ENCODE measurements at places on chromosomes 1 and 21. TPM values are rescaled to one million over a fixed set of nuclear protein-coding genes. Genes with fewer than 3 reads are reported as not detected.

Gene SLC26A9
- not detected for total RNA-seq

Gene STMN1
- 699 TPM for total RNA-seq

Gene FCRL1
- total RNA-seq = under 0.01 TPM

Gene PRPF38B
- 13.8 TPM for total RNA-seq

Gene TSPEAR
- not detected for total RNA-seq

Gene CITED4
- 1.2 TPM for total RNA-seq

Gene TMPRSS15
- under 0.01 TPM for total RNA-seq

Gene HDAC1
- total RNA-seq = 18.7 TPM

Gene CCDC181
- 5.2 TPM for total RNA-seq

Gene CRP
- total RNA-seq = not detected

Gene LGR6
- 0.49 TPM for total RNA-seq

Gene IGSF5
- 0.25 TPM for total RNA-seq

Gene OTUD3
- 7.9 TPM for total RNA-seq

Gene CFAP57
- 0.74 TPM for total RNA-seq

Gene FCGR2B
- total RNA-seq = 0.25 TPM

Gene GPR61
- total RNA-seq = 4.2 TPM

Gene RNPEP
- total RNA-seq = 16.7 TPM

Gene S100A2
- total RNA-seq = not detected

Gene ENAH
- total RNA-seq = 64.4 TPM

Gene XCL1
- not detected for total RNA-seq

Gene SLC9A1
- 2.5 TPM for total RNA-seq

Gene KRTAP10-1
- total RNA-seq = not detected

Gene DONSON
- total RNA-seq = 19.9 TPM

Gene SDCCAG8
- 66.1 TPM for total RNA-seq

Gene ALX3
- total RNA-seq = not detected

Gene JUN
- total RNA-seq = 96.1 TPM

Gene MPZ
- total RNA-seq = 0.49 TPM

Gene PDXK
- total RNA-seq = 38.6 TPM

Gene COL8A2
- total RNA-seq = 0.98 TPM

Gene TGFB2
- total RNA-seq = 23.1 TPM

Gene HSPB7
- not detected for total RNA-seq

Gene BTBD8
- 51.9 TPM for total RNA-seq

Gene C1orf141
- 0.25 TPM for total RNA-seq

Gene OR2G6
- total RNA-seq = not detected

Gene DCDC2B
- not detected for total RNA-seq

Gene PAX7
- total RNA-seq = not detected

Gene FGR
- 1.7 TPM for total RNA-seq

Gene FCN3
- total RNA-seq = 0.25 TPM

Gene RRAGC
- 25.8 TPM for total RNA-seq

Gene LAMB3
- total RNA-seq = 0.74 TPM

Gene FAM151A
- total RNA-seq = not detected

Gene DVL1
- total RNA-seq = 43.3 TPM

Gene COL18A1
- total RNA-seq = 17.0 TPM

Gene PDC
- not detected for total RNA-seq

Gene LRRIQ3
- total RNA-seq = 0.49 TPM

Gene GJA8
- not detected for total RNA-seq

Gene GJB5
- not detected for total RNA-seq

Gene SAMSN1
- total RNA-seq = 2.7 TPM

Gene OR2AK2
- total RNA-seq = not detected

Gene ANGPTL1
- 4.7 TPM for total RNA-seq

Gene PTPRC
- 3.0 TPM for total RNA-seq

Gene SYTL1
- 0.25 TPM for total RNA-seq

Gene PGLYRP3
- total RNA-seq = not detected

Measured in temporal lobe (tissue), 4 donors.